Cardiac muscle cell (in vitro differentiated cells and primary cell): ENCODE measurements at places on chromosomes 12 and 14. TPM values are rescaled to one million over a fixed set of nuclear protein-coding genes. Genes with fewer than 3 reads are reported as not detected.

The A2M gene
- total RNA-seq = 63.5 and 91.9 TPM in 2 replicates

The P2RX2 gene
- not detected in 2 replicates for total RNA-seq

The TTC9 gene
- 1.3 and 2.0 TPM in 2 replicates for total RNA-seq

GRCh38 chr14:103518422-103519042 lies 4.1 kb downstream of the CKB start:
- peak; percentile 55 for DNase-seq
- H3K4me3 ChIP-seq = no peak overlapping the region
- peaks cover 29% of the 10 kb centered on the region for H3K4me1 ChIP-seq
- H3K27ac ChIP-seq = no peak overlapping the region
- H3K27me3 ChIP-seq = peaks cover 13% of the 10 kb centered on the region

DNA sequence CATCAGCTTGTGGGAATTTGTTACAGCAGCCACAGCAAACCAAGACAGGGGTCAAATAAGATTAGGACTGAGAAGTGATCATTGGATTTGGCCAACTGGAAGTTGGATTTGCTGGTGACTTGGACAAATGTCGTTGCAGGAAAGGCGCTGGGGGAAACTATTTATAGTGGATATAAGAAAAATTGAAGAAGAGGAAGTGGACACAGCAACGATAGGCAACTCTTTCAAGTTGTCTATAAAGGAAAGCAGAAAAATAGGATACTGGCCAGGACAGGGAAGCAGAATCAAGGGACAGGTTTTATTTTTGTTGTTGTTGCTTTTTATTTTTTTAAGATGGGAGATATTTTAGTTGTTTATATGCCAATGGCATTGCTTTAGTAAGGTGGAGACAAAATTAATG lies 56.2 kb upstream of the RTRAF start:
- no peaks in the 10 kb centered on the region for H3K4me1 ChIP-seq
- H3K4me3 ChIP-seq = no peak overlapping the region
- H3K36me3 ChIP-seq = no peaks in the 10 kb centered on the region
- no peaks in the 10 kb centered on the region for H3K27me3 ChIP-seq

DNA sequence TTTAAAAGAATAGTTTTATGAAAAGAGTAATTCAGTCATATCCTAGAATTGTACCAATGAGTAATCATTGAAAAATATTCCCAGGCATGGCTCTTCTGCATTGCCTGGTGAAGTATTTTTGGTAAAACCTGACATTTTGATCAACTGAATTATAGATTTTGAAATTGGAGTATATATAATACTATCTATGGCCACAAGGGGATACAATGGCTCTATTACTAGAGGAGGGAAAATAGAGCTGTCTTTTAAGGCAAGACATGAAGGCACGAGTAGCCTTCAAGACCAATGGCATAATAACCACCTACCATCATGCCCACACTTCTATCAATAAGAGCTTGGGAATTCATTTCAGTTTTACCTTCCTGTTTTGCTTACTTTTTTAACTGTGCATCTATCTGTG lies 1241.4 kb upstream of the TMEM132C start:
- no peaks in the 10 kb centered on the region for H3K36me3 ChIP-seq
- H3K4me3 ChIP-seq = no peak overlapping the region
- DNase-seq = no peak
- no peaks in the 10 kb centered on the region for H3K4me1 ChIP-seq
- H3K27ac ChIP-seq = no peak overlapping the region

GRCh38 chr12:129101816-129102215 lies 248.5 kb downstream of the GLT1D1 start:
- H3K27me3 ChIP-seq = no peaks in the 10 kb centered on the region
- H3K4me1 ChIP-seq = no peaks in the 10 kb centered on the region
- H3K27ac ChIP-seq = no peak overlapping the region
- H3K4me3 ChIP-seq = no peak overlapping the region
- no peak for DNase-seq

DNA sequence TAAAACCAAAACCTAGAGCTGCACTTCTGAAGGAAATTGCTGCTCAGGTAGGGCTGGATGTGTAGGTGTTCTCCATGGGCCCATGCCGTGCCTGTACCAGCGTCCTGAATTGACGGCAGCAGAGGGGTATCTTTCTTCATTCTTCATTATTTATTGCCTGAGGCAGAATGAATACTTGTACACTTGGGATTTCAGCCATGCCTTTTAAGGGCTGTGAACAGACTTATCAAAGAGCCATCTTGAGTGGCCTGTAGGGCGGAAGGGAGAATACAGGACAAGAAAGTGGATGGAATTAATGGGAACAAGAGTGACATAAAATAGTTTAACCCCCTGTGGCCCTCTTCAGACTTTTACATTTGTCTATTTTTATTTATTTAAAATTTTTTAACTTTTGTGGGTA lies 61.4 kb downstream of the RASSF3 start:
- DNase-seq = no peak
- no peak overlapping the region for H3K4me3 ChIP-seq
- no peaks in the 10 kb centered on the region for H3K36me3 ChIP-seq
- peaks cover 69% of the 10 kb centered on the region for H3K4me1 ChIP-seq
- peak overlapping the region; percentile 77 for H3K27ac ChIP-seq
- H3K27me3 ChIP-seq = no peaks in the 10 kb centered on the region

GRCh38 chr12:24719293-24719721 lies 229.6 kb downstream of the BCAT1 start:
- DNase-seq = peak; percentile 26
- no peaks in the 10 kb centered on the region for H3K36me3 ChIP-seq
- peaks cover 6% of the 10 kb centered on the region for H3K4me1 ChIP-seq
- H3K4me3 ChIP-seq = no peak overlapping the region
- H3K27ac ChIP-seq = no peak overlapping the region
